ENCODE measurements at places on chromosomes 4 and X. TPM values are rescaled to one million over a fixed set of nuclear protein-coding genes. Genes with fewer than 3 reads are reported as not detected.

Gene POLA1
- polyA plus RNA-seq, result 4.3 TPM

Gene AKAP14
- not detected for polyA plus RNA-seq

Gene NDNF
- polyA plus RNA-seq, result not detected

Gene FHIP1A
- polyA plus RNA-seq, result not detected

Gene CCSER1
- polyA plus RNA-seq, result 4.7 TPM

Gene TBX22
- polyA plus RNA-seq, result not detected

Gene HPF1
- polyA plus RNA-seq, result 28.3 TPM

Gene FGB
- polyA plus RNA-seq, result not detected

Gene AMBN
- not detected for polyA plus RNA-seq

Gene DUSP9
- not detected for polyA plus RNA-seq

Gene FRMD7
- not detected for polyA plus RNA-seq

Gene EDA
- polyA plus RNA-seq, result not detected

Gene EVC2
- 0.50 TPM for polyA plus RNA-seq

Gene GNL3L
- 46.9 TPM for polyA plus RNA-seq

Gene RHOH
- 255 TPM for polyA plus RNA-seq

Gene PABPC4L
- not detected for polyA plus RNA-seq

Gene TMEM156
- 152 TPM for polyA plus RNA-seq

Gene KLF3
- polyA plus RNA-seq, result 25.1 TPM

Gene COL4A6
- polyA plus RNA-seq, result not detected

Gene GUCY2F
- not detected for polyA plus RNA-seq

Gene ZFP42
- polyA plus RNA-seq, result not detected

Gene PALLD
- polyA plus RNA-seq, result 0.31 TPM

Gene SLC25A14
- polyA plus RNA-seq, result 6.7 TPM

Gene PDS5A
- 35.3 TPM for polyA plus RNA-seq

Gene SORBS2
- polyA plus RNA-seq, result not detected

Gene MAGEA4
- not detected for polyA plus RNA-seq

Gene HMX1
- polyA plus RNA-seq, result not detected

Gene SPACA5
- not detected for polyA plus RNA-seq

Gene NPNT
- polyA plus RNA-seq, result not detected

Gene NHS
- polyA plus RNA-seq, result not detected

Gene F9
- polyA plus RNA-seq, result not detected

Gene FAM47A
- not detected for polyA plus RNA-seq

Gene DNAAF6
- not detected for polyA plus RNA-seq

Gene ERAS
- not detected for polyA plus RNA-seq

Gene EGFL6
- not detected for polyA plus RNA-seq

Gene VCX3A
- not detected for polyA plus RNA-seq

Gene UCP1
- not detected for polyA plus RNA-seq
